ENCODE measurements at places on chromosomes 2 and 18.

- no peak for DNase-seq
Measured at GRCh38 chr18:38494065-38494464, 928.5 kb upstream of the CELF4 start.

GRCh38 chr18:60322591-60322990, 50.0 kb downstream of the MC4R start:
- no peak for DNase-seq

GRCh38 chr2:40746191-40746590, 294.3 kb upstream of the SLC8A1 start:
- DNase-seq = no peak

- DNase-seq = no peak
Measured at GRCh38 chr2:43474273-43474672, 121.6 kb downstream of the THADA start.

- no peak for DNase-seq
Measured at GRCh38 chr2:204282081-204282480, 263.2 kb upstream of the PARD3B start.

DNA sequence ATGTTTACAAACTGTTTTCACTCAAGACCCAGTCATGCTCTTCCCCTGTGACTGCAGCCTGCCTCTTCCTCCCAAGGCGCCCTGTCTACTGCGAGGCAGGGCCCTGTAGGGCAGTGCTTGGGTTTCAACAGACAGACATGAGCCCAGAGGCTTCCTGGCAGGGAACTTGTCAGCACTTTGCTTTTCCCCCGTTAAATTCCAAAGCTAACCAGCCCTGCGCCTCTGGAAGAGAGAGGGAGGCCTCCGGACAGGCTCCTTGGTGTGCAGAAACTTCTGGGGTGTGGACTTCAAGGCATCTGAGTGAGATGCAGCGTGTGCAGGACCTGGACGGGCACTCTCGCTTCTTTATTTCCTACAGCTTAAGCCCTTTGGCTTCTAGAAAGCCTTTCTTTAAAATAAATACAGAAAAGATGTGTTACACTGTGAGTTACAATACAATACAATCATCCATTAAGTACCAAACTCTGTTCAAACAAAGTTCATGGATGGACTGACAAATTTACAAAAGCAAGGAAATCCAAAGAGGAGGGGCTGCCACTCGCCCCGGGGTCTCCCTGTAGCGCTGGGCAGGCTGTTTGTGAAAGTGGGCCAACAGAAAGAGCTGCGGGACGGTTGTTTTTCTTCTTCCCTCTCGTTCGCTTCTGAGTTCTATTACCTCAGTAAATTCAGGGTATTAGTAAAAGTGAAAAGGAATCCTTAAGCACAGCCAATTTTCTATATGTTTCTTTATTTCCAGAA, 8.8 kb upstream of the ZNF516 start:
- DNase-seq = peak; percentile 46

DNA sequence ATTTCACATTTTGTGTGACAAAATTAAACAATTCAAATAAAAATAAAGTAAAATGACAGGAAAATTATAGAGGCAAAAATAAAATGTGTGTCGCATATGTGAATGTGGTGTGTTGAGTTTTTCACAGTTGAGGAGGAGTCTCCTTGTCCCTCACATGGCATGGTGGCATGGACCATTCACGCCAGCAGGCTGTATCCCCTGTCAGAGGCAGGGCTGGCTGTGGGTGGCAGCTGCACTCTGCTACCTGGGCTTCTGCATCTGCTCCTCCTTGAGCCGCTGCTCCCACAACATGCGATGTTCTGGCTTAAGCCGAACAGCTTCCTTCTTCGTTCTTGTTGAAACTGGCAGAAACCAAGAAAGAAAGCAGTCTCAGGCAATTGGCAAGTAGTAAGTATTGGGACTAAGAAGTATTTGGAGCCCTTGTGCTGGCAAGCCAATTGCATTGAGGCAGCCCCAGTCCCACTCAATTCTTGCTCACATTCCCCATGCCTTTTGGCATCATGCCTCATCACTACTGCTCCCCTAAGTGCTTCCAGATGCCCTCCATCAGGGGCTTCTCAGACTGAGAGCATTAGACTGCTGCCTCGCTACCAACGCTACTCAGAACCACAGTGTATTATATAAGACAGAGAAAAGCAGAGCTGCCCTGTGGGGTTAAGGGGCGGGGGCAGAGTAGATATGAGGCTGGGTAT, 177.9 kb upstream of the NABP1 start:
- no peak for DNase-seq

GRCh38 chr2:69013142-69013839, at the start of gene ANTXR1:
Gene ANTXR1, plus strand, starts transcription at chr2:69013179. Its CDS starts 321 bp downstream, at chr2:69013500.
- DNase-seq = peak; percentile 29

Data from suppressor macrophage treated with lipopolysaccharide for 1 hour (primary cell).